ENCODE measurements at places on chromosomes 4 and X. TPM values are rescaled to one million over a fixed set of nuclear protein-coding genes. Genes with fewer than 3 reads are reported as not detected.

- no peak for DNase-seq
These were observed 602.2 kb downstream of the IL15 start for GRCh38 chr4:142238589-142238988.

GRCh38 chr4:185394568-185395237 lies 1.0 kb downstream of the LRP2BP start:
- DNase-seq: no peak

DNA sequence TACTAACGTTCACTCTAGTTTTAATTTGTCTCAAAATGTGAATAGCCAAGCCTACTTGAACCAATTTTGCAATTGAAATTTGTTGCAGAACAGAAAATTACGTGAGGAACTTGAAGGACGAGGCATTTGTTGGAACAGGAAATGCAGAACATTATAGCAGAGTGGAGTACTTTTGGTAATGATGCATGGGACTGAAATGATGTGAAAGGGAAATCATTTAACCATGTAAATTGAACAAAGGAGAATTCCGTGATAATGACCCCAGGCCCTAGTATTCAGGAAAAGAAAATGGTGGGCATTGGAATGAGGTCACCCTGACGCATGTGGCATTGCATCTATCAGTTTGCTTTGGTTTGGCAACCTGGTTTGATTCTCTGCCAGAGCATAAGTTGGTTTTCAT lies 44.9 kb upstream of the BEND4 start:
- no peak for DNase-seq

DNA sequence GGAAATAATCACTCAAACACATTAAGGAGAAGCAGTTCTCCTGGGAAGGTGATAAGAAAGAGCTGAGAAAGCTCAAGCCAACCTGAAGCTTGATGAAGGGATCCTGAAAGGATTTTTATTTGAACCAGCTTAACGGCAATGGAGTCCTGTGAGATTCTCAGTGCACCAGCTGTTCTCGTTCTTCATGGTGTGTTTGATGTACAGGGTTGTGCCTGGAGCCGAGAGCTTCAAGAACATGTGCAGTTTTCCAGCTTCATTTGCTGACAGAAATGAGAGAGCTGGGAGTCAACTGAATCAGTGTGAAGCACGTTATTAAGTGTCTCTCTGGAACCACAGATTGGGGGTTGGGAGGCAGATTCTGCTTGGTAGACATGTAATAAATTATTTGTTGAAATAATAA lies 115.7 kb downstream of the ANKRD50 start:
- DNase-seq: no peak

- DNase-seq: no peak
These were observed 94.6 kb upstream of the INPP4B start for GRCh38 chr4:142940425-142941330.

DNA sequence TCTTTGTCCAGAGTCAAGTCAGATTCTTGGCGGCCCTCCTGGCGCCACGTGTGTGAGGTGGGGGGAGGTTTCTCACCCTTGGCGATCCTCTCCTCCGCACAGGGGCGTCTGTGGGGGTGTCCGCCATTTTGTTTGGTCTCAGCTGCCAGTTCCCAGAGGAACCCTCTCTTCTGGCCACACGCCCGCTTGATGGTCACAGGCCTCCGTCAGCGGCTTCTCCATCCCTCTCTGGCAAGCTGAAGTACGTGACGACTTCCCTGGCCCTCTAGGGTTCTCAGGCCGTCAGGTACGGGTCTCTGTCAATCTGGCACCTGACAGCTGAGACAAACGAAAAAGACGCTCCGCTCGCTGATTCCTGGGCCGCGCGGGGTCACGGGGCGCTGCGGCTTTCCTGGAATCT lies 272.6 kb downstream of the TRIML1 start:
- no peak for DNase-seq

DNA sequence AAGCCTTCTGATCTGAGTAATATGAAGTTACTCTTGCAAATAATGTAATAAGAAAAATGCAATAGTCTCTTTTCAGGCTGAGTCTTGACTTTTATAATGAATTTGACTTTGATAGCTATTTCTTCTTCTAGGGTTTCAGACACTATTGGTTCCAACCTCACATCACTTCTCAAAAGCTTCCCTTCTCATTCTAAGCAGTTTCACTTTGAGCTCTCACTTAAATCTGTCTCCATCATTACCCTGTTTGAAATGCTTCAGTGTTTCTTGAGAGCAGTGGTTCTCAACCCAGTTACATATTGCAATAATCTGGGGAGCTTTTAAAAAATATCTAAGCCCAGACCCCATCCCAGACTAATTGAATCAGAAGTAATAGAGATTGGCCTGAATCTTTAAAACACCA lies 40.5 kb upstream of the BMP2K start:
- DNase-seq: no peak

- DNase-seq: no peak
These were observed 81.6 kb downstream of the WDR19 start for GRCh38 chr4:39263895-39264294.

DNA sequence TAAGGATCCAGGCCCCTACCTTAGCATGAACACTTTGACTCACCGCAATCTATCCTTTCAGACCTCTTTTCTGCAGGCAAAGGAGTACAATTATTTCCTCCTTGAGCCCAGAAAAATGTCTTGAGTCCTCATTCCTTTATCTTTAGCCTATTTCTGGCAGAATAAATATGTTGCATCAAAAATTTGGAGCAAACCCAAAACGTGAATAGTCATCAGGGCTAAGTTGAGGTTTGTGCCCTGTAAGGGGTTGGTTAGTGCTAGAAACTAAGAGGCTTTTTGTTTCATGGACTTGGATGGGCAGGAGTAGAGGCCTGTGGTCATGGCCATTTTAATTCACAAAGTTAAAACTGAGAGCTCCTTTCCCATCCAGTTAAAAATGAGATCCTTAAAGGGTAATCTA lies 460.3 kb downstream of the GBA3 start:
- DNase-seq: no peak

Gene TMEM47
- polyA plus RNA-seq: 0.10 TPM

DNA sequence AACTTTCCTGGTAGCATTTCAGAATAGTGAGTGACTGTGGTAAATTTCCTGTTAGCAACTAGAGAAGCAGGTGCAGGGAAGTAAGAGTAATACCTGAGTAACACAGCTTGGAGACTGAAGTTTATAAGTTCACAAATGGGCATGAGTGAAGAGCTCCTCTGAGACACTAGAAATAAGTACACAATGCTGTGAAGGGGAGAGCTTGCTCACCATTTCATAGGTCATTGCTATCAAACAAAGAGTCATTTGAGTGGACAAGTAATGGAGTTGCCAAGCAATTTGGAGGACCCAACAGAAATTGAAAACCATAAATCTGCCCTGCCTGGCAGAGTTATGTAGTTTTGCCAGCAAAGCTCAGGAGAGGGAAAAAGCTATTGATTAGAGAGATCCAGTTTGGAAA lies 523.6 kb downstream of the TRAM1L1 start:
- DNase-seq: no peak

Gene BMX
- polyA plus RNA-seq: 0.09 TPM

GRCh38 chr4:5755679-5756078 lies 44.7 kb downstream of the EVC start:
- DNase-seq: no peak

Gene SPANXB1
- not detected for polyA plus RNA-seq

- DNase-seq: no peak
These were observed 318.3 kb downstream of the GLUD2 start for GRCh38 chrX:121365572-121366161.

Gene BEX4
- 11.8 TPM for polyA plus RNA-seq

GRCh38 chr4:44632733-44633132 lies 18.7 kb downstream of the YIPF7 start:
- no peak for DNase-seq

- no peak for DNase-seq
These were observed 137.1 kb downstream of the NDST3 start for GRCh38 chr4:118171381-118171780.

GRCh38 chr4:39452153-39452859 lies 6.4 kb downstream of the RPL9 start:
- DNase-seq: no peak

Gene RTL9
- polyA plus RNA-seq: 0.14 TPM

GRCh38 chr4:67499799-67500198 lies 45.5 kb downstream of the CENPC start:
- DNase-seq: no peak

- no peak for DNase-seq
These were observed 595.9 kb downstream of the CENPC start for GRCh38 chr4:66949419-66949818.

DNA sequence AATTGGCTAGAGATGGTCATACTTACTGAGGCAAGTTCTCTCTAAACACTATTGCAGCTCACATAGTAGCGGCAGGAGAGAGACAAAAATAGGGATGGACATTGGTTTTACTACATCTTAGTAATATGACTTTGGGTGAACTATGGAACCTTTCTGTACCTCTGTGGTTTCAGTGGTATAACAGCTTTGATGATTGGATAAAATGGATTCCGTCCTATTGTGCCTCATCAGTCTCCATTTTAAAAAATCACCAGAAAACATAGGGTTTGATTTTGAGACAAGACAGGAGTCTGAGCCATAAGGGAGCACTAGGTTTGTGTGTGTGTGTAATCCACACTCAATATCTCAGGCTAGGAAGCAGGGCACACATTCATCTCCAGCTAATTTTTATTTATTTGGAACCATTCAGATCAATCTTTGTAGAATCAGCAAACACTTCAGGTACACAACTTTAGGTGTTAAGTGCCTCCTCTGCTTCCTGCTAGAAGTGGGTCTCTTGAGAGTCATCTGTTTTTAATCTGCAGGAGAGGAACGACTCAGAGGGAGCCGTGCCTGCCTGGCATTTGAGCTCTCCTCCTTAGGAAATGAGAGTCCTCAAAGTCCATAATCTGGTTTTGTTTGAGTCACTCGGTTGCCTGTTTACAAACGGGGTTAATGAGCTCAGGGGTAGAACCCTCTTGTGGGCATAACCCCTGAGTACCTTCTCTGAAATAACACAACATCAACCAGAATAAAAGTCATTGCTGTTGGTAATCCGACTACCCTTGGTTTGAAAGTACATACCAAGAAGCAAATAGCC lies 238.5 kb upstream of the BOD1L1 start:
- DNase-seq: no peak

DNA sequence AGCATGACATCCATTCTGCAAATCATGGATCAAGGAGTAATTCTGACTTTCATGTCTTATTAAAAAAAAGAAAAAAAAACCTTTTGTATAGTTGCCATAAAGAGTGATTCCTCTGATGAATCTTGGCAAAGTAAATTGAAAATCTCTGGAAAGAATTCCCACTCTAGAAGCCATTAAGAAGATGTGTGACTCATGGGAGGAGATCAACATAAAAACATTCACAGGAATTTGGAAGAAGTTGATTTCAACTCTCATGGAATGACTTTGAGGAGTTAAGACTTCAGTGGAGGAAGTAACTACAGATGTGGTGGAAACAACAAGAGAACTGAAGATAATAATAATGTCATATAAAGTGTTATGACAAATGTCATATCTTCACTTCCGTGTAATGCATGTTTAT lies 204.2 kb downstream of the PABPC4L start:
- DNase-seq: no peak

DNA sequence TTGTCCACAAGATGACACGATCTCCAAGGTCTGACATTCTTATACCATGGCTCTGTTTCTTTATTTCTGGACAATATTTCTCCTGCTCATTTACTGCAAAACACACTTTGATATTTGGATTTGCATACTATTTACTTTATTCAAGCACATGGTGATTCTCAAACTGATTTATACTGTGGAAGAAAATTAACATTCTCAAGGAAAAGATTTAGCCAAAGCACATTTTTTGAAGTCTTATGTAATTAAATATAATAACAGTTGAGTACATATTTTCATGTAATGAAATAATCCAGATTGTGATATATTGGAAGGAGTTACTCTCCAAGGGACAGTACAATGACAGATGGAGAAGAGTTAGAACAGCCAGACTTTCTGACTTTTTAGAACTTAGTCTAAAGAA lies 155.8 kb upstream of the CT83 start:
- DNase-seq: no peak

Gene COL4A6
- polyA plus RNA-seq: 18.8 TPM

Gene GALNTL6
- not detected for polyA plus RNA-seq

Measured in keratinocyte (primary cell).